Osteoblast (primary cell): ENCODE measurements at places on chromosomes 3 and 15. TPM values are rescaled to one million over a fixed set of nuclear protein-coding genes. Genes with fewer than 3 reads are reported as not detected.

DNA sequence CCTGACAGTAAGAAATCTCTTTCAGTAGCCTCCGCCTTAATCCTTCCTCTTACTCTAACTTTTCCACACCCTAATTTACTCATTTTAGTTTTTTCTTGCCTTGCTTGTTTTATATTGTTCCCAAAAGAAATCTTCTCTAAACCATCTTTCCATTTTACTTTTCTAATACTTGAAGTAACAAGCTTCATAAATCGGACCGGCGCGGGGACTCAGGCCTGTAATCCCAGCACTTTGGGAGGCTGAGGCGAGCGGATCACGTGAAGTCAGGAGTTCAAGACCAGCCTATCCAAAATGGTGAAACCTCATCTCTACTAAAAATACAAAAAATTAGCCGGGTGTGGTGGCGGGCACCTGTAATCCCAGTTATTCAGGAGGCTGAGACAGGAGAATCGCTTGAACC, 17.3 kb downstream of the ZNF148 start:
- no peaks in the 10 kb centered on the region for H3K36me3 ChIP-seq
- H3K4me1 ChIP-seq, result peaks cover 4% of the 10 kb centered on the region
- H3K27ac ChIP-seq, result no peak overlapping the region
- H3K27me3 ChIP-seq, result no peaks in the 10 kb centered on the region

The TTLL3 gene
- 31.1 and 33.9 TPM in 2 replicates for total RNA-seq

The PHLDB2 gene
- 96.4 and 107 TPM in 2 replicates for total RNA-seq

The ZFAND6 gene
- 109 and 112 TPM in 2 replicates for total RNA-seq

The FEZF2 gene
- total RNA-seq, result not detected in 2 replicates

The STRIT1 gene
- not detected in 2 replicates for total RNA-seq
